Cortex of kidney (tissue), 1 donor: ENCODE measurements at places on chromosomes 3 and 15.
A peak's percentile ranks its signal among the peaks of the same experiment; 100 is the strongest.

GRCh38 chr3:58452176-58452575 is 18.5 kb upstream of the PDHB start:
- DNase-seq: no peak

DNA sequence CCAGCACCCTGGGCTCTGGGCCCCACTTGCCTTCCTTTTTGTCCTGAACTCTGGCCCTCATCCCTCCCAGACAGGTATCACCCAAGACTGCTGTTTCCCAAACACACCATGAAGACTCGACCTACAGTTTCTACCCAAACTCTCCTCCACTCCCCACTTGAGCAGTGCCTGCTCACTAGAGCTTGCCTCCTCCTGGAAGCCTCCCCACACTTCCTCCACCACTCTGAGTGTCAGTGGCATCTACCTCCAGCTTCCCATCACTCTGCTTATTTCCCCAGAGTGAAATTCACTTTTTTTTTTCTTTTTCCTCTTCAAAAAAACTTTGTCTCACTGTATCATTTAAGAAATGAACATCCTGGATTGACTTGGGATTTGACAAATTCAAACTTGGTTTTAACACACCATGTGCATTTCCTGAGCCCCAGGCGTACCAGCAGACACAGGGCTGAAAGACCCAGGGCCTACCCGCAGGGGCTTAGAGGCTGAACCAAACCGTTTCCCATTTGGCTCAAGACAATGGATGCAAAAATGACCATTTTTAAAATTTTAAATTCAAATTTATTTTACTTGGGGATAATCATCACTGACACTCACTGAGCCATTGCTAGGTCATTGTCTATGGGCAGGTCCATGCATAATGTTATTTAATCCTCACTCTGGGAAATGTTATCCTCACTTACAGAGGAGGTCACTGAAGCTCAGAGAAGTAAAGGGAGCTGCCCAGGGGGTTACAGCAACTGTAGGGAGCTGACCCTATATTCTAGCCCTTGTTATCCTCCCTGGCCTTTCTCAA is 62.3 kb downstream of the IQSEC1 start:
- DNase-seq: no peak

DNA sequence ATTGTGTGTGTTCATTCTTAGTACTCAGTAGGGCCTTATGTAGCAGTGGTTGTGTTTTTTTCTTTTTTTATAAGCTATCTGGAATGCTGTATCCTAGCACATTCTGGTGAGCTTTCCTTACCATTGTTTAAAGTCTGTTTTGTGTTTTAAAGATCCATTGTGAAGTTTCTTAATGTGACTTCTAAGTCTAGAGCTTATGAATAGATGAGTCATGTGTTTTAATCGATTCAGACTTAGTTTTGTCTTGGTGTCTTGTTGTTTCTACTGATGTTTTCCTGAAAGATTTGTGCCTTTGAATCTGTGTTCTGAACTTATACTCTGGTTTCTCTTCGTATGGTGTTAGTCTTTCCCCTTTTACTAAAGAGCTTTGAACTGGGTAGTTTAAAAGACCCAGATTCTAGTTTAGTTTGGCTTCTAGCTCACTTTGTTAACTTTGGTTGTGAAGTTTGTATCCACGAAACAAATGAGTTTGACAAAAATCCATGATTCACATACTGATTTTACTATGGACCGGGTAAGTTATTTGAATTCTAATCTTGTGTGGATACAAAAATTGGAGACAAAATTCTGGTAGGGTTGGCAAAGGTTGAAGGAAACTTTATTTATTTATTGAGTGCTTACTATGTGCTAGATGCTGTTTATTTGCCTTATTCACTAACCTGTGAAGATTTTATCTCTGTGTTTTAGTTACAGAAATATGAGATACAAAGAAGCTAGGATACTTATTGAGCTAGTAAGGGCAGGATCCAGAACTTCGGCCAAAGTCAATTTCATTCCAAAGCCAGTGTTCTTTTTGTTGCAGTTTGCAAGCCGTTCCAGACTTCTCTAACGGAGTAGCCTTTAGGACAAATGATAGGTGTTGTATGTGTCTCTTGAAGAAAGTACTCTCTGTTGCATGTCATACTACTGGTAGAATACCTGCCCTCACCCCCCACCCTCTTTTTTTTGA is 24.8 kb downstream of the AKAP13 start:
- no peak for DNase-seq

GRCh38 chr3:42749753-42750231 is 23.3 kb downstream of the CCDC13 start:
- DNase-seq: no peak

GRCh38 chr3:188353426-188353825 is 199.5 kb downstream of the LPP start:
- no peak for DNase-seq

DNA sequence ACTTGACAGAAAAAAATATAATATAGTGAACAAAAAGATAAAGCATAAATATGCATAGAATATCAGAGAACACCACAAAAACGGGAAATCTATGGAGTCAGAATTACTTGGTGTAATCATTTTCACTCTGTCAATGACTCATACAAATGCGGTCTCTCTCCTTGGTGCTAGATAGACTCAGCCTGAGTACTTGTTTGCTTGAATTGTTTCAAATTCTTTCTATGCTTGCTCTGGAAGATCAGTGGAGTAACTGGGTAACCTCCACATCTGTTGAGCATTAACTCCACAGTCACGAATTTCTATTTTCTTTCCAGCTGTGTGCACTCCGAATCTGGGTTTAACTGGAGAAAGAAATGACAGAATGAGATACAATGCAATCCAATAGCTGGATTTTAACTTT is 760.4 kb downstream of the ZPLD1 start:
- no peak for DNase-seq

- DNase-seq: peak; percentile 37
These were observed at the start of the genes LSM3 and XPC for GRCh38 chr3:14178247-14179113. Gene LSM3, plus strand, starts transcription at chr3:14178817. Its CDS starts 44 bp downstream, at chr3:14178861. Gene XPC, minus strand, starts transcription at chr3:14178601. Its CDS starts 33 bp downstream, at chr3:14178568.

DNA sequence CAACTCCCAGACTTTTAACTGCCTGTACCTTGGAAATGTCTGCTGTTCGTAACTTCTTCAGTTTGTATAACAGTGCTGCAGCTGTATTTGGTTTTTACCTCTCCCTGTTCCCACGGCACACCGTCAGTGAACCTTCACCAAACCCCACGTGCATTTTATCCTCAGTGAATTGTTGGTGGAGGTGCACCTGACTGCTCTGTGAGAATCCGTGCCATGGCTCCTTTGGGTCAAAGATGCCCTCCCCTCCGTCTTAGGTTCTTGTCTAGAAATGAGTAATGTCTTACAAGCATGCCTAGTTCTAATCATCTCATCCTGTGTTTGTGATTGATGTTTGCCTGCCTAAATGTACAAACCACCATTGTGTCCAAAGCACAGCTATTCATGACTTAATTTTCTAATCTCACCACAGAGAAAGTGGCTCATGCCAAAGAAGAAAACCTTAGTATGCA is 28.2 kb downstream of the TPM1 start:
- no peak for DNase-seq

GRCh38 chr3:43884581-43884980 is 193.8 kb downstream of the ABHD5 start:
- no peak for DNase-seq
